ENCODE measurements at places on chromosomes 6 and 20. TPM values are rescaled to one million over a fixed set of nuclear protein-coding genes. Genes with fewer than 3 reads are reported as not detected.

GMNN gene
- 18.2 TPM for total RNA-seq

DNA sequence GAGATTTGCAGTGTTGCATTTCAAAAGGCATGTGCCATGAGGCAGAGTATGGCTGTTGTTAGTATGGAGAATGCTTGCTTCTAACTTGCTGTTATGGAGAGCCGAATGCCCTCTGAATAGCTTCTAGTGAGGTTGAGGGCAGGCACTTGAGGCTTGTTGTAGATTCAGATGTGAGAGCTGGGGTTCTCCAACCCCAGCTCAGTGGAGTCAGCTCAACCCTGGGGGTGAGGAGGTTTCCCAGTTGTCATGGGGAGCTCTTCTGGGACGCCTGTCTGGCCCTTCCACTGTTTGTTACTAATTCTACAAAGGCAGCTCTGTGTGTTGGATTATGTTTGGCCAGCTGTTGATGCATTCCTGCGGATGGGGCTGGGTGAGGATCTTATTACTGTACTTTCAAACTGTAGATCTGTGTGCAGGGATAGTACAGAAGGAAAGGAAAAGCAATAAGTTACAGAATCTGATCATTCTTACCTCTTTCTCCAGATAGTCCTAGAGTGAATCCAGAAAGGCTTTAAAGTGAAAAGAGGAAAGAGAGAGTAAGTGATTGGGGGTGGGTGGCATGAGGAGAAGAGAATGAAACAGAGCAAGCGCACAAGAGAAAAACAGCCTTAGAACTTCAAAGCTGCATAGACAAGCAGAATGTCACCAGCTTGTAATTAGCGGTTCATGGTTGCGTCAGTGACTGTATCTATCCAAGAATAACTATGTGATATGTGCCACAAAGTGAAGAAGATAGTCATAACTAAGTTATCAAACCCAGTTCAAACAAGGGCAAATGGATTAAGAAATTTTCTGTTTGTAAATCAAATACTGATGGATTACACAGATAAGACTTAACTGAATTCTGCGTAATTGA, 148.7 kb downstream of the PRL start:
- DNase-seq = peak; percentile 94

DNA sequence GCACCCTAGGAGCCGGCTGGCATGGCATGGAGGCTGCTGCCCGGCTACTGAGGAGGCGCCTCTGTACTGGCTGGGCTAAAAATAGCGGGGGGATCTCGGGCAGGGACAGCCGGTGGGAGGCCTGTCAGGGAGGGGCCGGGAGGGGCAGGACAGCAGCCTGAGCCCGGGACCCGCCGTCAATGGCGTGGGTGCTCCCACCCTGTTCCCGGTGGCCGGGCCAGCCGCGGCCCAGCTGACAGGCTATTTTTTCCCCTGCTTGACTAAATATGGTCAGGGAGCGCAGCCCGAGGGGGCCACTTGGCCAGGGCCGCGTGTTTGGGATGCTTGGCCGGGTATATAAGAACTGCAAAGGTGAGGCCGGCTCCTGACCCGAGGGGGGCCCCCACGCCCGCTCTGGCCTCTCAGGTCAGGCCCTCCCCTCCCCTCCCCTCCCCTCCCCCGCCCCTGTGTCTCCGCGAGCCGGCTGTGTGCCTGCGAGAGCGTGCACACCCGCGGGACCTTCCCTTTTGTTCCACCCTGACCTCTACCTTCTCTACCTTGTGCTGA, 74.4 kb upstream of the GATA5 start:
- DNase-seq = no peak

- no peak for DNase-seq
Measured at GRCh38 chr20:61086031-61086430, 166.0 kb upstream of the CDH4 start.

CRISP2 gene
- total RNA-seq = not detected

DNA sequence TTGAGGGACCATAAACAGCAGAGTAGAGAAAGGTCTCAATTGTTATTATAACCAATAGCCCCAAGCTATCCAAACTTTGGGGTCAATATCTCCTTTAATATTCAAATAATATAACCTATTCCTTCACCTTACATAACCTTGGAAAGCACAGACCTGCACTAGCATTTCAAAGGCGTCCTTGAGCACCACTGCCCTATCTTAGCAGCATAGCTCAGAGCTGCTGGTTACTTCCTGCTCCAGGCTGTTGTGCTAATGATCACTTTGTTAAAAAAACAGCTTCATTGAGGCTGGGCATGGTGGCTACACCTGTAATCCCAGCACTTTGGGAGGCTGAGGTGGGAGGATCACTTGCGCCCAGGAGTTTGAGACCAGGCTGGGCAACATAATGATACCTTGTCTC, 10.5 kb downstream of the SLC35D3 start:
- DNase-seq = no peak

DNA sequence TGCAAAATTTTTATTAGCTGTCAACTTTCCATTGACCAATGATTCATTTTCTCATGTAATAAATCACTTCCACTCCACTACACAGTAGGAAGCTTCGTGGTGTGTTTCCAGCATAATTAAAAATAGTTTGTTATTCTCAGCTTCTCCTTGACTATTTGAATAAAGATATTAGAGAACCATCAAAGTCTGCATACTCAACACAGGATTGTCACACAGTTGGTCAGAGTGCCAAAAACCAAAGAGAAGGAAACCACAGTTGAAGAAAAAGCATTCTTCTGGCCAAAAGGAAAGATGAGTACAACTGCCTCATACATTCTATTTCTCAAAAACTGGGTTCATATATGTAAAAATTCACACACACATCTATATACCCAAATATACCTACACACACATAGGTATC, 455.1 kb upstream of the HSF2 start:
- DNase-seq = no peak

DNA sequence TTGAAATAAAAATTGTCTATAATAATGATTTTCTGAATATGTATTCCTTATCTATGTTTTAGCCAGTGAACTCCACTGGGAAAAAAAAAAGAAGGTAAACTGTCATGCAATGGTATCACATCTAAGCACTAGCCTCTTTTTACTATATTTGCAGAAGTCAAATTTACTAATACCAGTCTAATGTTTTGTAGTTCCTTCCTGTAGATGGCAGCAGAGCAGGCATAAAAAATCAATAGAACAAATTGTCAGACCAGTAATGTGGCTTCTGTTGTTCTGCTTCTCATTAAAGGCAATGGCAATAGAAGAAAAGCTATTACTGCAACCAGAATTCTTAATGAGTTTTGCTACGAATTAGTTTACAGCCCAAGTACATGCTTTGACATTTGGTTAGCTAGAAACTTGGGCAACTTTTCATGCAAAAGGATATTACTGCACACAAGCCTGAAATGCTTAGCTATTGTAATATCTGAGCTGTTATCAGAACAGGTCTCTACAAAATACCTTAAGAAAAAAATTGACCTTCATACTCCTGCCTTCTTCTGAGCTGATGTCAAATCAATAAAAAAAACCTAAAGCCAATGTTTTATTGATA, 476.9 kb downstream of the KHDRBS2 start:
- DNase-seq = peak; percentile 44

GRCh38 chr6:107083047-107083768, 32.1 kb downstream of the BEND3 start:
- no peak for DNase-seq

DNA sequence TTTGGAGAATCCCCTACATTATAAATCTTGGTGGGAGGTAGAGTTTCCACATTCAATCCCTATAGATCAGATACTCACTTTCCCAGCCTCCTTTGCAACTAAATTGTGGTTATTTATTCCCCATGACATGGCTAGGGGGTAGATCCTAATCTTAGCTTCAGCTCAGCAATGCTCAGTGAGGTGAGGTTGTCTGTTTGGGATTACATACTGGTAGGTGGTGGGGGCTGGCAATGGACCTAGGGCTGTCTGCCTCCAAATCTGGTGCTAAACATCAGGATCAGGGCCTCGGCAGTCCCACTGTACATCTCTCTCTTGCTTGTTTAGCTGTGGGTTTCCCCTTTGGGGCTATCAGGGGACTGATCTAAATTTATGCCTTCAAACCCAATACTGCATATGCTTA, 45.8 kb upstream of the PMEPA1 start:
- no peak for DNase-seq

OPRM1 gene
- not detected for total RNA-seq

- no peak for DNase-seq
Measured at GRCh38 chr20:63702751-63703470, 4.9 kb downstream of the ARFRP1 start.

DNA sequence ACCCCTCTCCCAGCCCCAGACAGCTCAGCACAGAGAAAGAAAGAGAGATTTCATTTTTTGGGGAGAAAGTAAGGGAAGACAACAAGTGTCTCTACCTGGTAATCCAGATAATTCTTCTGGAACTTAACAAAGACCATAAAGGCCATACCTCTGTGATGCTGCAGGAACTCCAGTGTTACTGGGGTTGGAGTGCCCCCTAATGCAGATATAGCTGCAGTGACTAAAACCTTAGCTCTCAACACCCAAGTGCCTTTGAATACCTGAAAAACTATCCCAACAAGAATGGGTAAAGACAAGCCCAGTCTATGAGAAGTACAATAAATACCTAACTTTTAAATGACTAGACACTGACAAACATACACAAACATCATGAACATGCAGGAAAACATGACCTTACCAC, 365.3 kb upstream of the PTCHD4 start:
- no peak for DNase-seq

- no peak for DNase-seq
Measured at GRCh38 chr20:21556398-21556797, 42.5 kb upstream of the NKX2-2 start.

DNA sequence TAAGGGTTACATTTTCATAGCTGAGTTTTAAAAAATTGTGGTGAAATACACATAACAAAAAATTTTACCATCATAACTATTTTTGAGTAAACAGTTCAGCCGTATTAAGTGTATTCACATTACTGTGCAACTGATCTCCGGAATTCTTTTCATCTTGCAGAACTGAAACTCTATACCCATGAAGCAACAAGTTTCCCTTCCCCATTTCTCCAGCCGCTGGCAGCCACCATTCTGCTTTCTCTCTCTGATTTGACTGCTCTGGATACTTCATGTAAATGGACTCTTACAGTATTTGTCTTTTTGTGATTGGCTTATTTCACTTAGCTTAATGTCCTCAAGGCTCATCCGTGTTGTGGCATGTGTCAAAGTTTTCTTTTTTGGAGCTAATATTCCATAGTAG, 341.6 kb downstream of the QKI start:
- no peak for DNase-seq

GRCh38 chr6:21200134-21200870, 393.2 kb upstream of the SOX4 start:
- no peak for DNase-seq

DNA sequence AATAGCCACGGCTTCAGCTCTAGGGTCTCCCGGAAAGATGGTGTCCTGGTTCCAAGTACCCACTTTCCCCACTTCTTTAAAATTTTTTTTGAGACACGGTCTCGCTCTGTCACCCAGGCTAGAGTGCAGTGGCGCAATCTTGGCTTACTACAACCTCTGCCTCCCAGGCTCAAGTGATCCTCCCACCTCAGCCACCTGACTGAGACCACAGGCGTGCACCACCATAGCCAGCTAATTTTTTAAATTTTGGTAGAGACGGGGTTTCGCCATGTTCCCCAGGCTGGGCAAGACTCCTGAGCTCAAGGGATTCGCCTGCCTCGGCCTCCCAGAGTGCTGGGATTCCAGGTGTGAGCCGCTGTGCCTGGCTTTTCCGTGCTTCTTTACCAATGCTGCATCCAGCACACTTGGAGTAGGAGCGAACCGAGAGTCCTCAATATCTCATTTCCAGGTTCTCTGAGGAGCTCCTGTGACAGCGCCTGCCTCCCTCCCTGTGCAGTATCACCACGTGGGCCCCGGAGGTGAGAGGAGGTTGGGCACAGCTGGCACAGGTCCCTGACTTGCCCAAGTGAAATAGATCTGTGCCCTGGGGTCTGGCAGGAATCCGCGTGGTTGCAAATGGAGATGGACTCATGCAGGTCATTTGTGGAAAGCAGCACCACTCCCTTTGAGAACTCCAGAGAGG, 37.3 kb downstream of the EZR start:
- DNase-seq = no peak

BPIFA2 gene
- not detected for total RNA-seq

DNA sequence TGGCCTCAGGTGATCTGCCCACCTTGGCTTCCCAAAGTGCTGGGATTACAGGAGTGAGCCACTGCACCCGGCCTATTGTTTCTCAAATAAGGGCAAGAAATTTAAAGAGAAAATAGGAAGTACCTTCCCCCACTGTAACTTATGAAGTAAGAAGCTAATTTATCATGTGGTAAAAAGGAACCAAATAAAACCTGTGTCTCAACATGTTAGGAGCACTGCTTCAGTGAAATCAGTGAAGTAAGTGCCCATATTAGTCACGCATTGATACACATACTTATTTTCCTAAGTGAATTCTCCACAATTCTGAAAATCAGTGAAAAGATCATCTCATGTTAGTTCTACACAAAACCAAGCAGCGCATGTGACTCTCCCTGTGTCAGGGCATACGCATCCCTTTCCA, 14.2 kb upstream of the LPA start:
- no peak for DNase-seq

POU3F2 gene
- total RNA-seq = 0.49 TPM

- DNase-seq = no peak
Measured at GRCh38 chr20:5528261-5528660, 211.5 kb upstream of the PROKR2 start.

SULF2 gene
- total RNA-seq = 72.1 TPM

GHRH gene
- not detected for total RNA-seq

DNA sequence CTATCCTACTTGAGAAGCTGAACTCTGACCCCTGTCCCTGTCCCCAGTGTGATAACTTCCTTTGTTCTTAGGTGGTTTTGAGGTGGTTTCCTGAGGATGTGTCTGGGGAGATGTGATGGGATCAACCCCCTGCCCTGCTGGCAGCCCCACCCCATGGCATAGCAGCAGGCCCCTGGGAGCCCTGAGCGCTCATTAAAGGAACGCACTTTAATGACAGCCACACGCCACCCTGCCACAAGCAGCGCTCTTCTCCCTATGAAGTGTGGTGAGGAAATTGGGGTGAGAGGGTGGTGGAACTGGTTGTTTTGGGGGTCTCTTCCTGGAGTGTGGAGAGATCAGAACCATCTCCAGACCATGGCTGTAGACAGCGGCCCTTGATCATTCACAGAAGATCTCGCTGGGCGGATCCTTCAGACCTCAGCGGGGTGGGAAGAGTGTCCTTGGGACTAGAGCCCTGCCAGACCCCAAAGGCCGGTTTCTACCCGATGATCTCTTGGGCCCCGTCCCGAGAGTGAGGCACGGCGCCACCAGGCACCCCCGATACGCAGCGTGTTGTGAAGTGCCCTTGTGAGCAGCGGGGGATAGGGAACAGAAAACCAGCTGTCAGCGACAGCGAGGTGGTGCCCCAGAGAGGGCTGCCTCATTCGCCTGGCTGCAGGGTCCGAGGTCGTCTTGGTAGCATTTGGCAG, 45.4 kb downstream of the SYNJ2 start:
- no peak for DNase-seq

EFCAB8 gene
- not detected for total RNA-seq

GRCh38 chr6:109687271-109687761, 3.7 kb downstream of the AK9 start:
- no peak for DNase-seq

GRCh38 chr20:8291873-8292272, 159.8 kb downstream of the PLCB1 start:
- no peak for DNase-seq

RBBP8NL gene
- 0.59 TPM for total RNA-seq

SLC17A2 gene
- not detected for total RNA-seq

MEI4 gene
- 0.10 TPM for total RNA-seq

ADGRF4 gene
- total RNA-seq = 7.6 TPM
